Endothelial cell of umbilical vein (primary cell): ENCODE measurements at places on chromosomes 1 and 21. TPM values are rescaled to one million over a fixed set of nuclear protein-coding genes. Genes with fewer than 3 reads are reported as not detected.

- DNase-seq, result no peak
Measured at GRCh38 chr21:40425981-40426380, 421.0 kb downstream of the DSCAM start.

DNA sequence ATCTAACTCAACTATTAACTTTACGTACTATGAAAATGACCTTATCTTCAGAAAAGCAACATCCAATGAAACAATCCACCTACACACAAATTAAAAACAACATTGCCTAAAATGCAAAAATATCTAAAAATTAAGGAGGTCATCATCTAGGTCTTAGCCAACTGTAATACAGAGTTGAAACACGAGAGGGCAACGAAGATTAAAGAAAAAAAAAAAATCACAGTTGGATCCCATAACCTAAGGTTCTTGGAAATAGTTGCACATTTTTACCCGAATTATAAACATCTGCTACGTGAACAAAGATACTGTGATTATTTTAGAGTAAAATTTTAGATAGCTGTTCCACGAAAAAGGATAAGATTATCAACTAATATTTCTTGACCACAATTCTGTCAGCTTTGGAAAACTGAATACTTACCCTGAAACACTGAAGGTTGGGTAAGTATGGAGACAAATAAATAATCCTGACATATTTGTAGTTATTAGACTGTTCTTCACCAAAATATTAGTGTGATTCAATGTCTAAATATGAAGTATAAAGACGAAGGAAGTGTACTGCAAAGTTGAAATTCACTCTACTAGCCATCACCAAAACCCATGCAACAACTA lies 88.0 kb upstream of the AK4 start:
- DNase-seq, result peak; percentile 69

Gene TAS1R1
- polyA plus RNA-seq, result not detected in 2 replicates

Gene PLA2G2A
- polyA plus RNA-seq, result not detected in 2 replicates

Gene HMCN1
- polyA plus RNA-seq, result 16.0 and 24.1 TPM in 2 replicates

Gene SPATA1
- polyA plus RNA-seq, result 1.8 TPM in 1 of 2 replicates, not detected in the other
